ENCODE measurements at places on chromosomes 5 and 9.
A peak's percentile ranks its signal among the peaks of the same experiment; 100 is the strongest.

DNA sequence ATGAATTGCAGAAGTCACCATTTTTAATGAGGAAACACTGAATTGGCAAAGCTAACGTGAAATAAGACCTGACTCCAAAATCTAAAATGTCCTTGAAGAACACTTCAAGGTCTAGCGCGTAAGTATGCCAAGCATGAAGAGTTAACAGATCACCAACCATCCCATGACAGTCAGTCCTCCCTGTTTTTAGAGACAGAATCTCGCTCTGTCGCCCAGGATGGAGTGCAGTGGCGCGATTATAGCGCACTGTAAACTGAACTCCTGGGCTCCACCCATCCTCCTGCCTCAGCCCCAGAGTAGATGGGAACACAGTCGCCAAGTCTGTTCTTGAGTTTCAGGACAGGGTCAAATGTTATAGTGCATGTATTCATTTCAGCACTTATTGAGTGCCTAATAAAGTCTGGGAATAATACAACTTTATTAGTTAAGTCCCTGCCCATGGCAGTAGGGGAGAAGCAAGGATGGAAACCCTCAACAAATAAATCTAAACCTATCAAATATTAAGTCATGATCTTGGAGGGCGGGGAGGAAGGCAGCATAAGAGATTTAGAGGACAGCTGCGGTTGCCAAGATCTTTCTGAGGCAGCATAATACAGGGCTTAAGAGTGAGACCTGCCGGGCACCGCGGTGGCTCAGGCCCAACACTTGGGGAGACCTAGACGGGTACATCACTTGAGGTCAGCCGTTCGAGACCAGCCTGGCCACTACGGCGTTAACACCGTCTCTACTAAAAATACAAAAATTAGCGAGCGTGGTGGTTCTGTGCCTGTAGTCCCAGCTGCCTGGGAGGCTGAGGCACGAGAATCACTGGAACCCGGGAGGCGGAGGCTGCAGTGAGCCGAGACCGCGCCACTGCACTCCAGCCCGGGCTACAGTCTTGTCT is 1.1 kb downstream of the ATPSCKMT start:
- DNase-seq, result no peak

GRCh38 chr5:122591828-122592227 is 183.1 kb upstream of the SNX2 start:
- DNase-seq, result no peak

DNA sequence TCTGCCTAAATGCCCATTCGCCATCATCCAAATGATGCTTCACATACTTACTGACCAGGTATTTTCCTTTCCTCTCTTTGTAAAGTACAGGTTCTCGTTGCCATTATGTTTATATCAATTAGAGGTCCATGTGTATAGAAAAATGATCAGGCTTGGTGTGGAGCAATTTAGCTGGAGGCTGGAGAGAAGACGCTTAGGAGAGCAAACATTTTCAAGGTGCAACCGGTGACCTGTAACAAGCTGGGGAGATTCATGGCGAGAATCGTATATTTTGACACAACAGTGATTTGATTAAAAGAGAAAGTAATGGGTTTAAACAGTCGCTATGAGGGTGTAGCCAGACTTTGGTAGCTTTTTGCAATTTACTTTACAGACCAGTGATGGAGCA is 170.9 kb upstream of the TBCA start:
- no peak for DNase-seq

DNA sequence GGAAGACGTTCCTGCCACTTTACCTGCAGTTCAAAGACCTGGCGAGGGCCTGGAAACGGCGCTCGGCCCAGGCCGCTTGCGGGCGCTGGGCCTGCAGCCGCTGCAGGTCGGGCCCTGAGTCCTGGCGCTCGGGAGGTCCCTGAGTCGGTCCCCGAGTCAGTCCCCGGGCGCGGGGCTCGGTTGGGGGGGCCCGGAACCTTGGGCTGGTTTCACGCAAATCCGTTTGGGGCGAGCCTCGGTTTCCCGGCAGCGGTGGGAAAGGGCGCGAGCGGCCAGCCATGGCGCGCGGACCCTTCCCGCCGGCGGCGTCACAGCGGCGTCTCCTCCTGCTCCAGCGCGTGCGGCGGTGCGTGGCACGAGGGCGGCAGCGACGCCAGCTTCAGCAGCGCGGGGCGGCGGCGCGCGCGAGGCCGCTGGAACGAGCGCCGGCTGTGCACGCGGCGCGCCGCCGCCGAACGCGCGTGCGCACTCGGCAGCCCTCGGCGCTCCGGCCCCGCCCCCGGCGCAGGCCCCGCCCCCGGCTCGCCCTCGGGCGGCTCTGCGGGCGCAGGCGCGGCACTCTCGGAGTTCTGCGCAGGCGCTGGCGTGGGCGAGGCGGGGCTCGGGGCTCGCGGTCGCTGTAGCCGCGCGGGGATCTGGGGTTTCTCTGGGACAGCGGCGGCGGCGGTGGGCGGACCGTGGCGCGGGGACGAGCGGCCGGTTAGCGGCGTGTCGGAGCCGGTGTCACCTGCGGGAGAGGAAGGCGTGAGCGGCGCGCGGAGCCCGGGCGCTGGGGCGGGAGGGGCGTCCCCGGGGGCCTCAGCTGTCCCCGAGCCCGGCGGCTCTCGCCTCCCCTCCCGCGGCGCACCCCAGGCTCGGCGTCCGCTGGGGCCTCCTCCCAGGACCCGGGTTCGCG is 29.9 kb downstream of the EXOC3 start:
- DNase-seq, result peak; percentile 88

- DNase-seq, result no peak
Measured at GRCh38 chr5:167950126-167950721, 341.2 kb upstream of the WWC1 start.

DNA sequence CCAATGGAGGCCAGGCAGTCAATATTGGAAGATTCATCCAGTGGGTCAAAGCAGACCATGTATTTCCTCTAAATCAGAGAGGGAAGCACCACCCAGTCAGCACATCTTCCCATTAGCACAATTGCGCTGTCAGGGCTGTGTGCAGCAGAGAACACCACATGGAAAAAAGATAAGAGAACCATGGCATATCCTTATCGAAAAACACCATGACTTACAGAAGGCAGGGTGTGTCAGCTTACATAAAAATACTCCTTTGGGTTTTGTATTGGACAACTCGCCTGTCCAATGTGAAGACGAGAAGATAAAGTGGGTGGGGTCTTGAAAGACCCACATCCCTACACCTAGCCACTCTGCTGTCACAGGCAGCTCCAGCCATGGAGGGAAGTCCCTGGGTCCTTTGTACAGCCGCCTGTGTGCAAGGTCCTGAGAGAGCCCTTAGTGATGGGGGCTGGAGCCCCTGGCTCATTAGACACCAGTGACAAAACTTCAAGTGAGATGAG is 71.9 kb upstream of the SPATA31E1 start:
- DNase-seq, result no peak

GRCh38 chr5:170121321-170121720 is 15.6 kb downstream of the FOXI1 start:
- no peak for DNase-seq
